ENCODE measurements at places on chromosomes 1 and 21. TPM values are rescaled to one million over a fixed set of nuclear protein-coding genes. Genes with fewer than 3 reads are reported as not detected.

DTL gene
- total RNA-seq, result 11.4 TPM

IFNAR2 gene
- total RNA-seq, result 8.7 TPM

CNTN2 gene
- total RNA-seq, result not detected

ST6GALNAC3 gene
- 45.5 TPM for total RNA-seq

TMEM50A gene
- 192 TPM for total RNA-seq

ELAPOR1 gene
- 0.26 TPM for total RNA-seq
